NCI-H2107 (cell line): ENCODE measurements at places on chromosomes 3 and 15.

DNA sequence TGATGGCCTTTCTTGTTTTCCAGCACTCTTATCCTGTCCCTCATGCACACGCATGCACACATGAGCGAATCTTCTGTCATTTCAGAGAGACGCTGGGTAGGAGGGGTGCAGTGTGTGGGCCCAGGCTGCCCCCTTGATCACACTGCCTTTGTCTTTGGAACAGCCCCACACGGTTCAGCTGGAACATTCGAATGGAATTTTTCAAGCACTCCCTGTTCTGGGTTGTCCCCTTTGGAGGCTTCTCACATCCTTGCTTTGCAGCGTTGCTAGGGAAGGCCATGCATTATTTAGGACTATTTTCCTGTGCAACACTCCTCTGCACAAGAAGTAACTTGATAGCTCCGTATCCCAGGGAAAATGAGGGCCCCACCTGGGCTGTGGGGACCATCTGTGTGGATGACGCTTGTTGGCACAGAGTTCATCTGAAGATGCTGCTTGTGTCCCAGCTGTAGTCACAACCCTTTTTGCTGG lies 78.4 kb downstream of the SPSB4 start:
- DNase-seq, result no peak

- DNase-seq, result no peak
Measured at GRCh38 chr3:29353807-29354206, 72.9 kb downstream of the RBMS3 start.

DNA sequence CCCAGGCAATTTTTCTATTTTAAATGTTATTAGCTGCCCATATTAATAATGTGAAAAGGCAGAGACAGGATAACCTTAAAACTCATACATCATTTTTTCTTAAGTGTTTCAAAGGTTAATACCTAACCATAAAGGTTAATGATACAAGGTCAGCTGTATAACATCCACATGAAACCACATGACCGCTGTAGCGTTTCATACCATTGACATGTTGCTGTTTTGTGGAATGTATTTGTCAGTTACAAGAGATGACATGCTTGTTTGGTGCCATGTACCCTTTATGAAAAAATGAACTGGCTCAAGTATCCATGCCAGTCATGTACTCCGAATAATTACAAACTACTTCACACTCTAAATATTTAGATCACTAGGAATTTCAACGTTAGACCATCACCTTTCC lies 207.4 kb downstream of the FMN1 start:
- no peak for DNase-seq

DNA sequence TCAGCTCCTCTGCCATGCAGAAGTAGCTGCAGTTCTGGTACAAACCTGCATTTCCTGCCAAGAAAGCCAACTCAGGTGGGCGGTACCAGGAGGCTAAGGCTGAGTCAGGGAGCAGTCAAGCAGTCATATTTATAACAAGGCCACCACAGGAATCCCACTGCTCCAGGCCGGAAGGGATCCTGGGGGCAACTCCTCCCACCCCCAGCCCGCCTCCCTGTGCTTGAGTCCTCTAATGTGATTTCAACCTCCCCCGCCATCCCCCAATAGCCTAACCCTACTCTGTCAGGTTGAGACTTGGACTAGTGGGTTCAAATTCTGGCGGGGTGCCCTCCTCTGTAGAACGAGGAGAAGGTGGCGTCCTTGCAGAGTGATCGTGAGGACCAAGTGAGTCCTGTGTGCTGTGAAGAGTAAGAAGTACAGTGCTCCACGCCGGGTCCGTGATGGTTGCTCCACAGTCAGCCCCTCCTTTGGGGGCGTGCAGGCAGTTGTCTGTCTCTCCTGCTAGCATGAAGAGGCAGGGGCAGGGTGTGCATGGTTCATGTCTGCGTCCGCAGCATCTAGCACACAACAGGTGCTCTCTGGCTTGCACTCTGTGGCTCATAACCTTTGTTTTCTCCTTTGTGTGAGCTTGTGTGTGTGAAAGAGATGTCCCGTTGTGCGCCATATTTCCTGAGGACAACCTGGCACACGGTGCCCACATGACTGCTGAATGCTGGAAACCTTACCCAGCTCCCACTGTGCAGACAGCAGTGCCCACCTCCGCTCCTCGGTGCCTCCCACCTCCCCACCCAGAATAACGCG lies 78.3 kb downstream of the SMAD6 start:
- no peak for DNase-seq

GRCh38 chr3:153219146-153219545 lies 57.1 kb downstream of the RAP2B start:
- no peak for DNase-seq

DNA sequence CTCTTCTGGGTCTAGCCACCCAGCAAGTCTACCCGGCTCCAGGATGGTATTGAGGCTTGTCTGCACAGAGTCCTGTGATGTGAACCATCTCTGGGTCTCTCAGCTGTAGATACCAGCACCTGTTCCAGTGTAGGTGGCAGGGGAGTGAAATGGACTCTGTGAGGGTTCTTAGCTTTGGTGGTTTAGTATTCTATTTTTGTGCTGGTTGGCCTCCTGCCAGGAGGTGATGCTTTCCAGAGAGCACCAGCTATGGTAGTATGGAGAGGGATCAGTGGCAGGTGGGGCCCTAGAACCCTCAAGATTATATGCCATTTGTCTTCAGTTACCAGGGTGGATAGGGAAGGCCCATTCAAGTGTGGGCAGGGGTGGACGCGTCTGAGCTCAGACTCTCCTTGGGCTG lies 283.4 kb upstream of the LYSMD4 start:
- DNase-seq, result no peak

GRCh38 chr15:45112591-45113379 lies 1.2 kb downstream of the DUOX2 start:
- DNase-seq, result no peak

DNA sequence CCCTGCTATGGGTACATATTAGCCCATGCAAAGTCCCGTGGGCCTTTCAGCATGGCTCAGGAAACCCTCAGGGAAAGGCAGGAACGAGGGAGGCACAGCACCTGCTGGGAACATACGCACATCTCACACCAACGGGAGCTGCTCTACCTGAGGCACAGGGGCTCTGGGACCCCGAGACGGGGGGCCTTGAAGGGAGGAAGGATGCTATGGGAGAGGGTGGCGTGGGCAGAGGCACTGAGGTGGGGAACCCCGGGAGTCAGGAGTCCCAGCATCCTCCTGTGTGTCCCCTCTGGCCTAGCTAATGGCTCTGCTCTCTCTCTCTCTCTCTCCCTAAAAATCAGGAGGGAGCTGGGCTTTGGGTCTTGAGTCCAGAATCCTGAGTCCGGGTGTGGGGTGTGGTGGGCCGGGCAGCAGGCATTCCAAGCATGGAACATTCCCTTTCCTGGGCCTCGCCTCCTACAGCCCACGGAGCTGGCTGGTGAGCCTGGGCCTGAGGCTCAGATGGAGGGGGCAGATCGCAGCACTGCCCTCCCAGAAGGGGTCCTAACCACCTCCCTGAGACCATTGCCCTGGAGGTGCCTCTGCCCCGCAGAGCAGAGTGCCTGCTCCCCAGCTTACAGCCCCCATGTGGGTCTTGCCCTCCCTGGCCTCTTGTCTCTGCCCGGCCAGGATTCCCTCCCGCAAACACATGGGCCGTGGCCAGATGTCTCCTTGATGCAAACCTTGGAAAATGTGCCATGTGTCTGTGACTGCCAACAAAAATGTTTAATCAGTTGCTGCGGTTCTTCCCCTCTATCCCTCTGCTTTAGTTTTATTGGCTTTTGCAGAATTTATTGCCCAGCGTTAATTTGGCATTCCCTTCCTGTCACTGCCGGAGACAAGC lies 101.6 kb downstream of the TMEM266 start:
- DNase-seq, result no peak

DNA sequence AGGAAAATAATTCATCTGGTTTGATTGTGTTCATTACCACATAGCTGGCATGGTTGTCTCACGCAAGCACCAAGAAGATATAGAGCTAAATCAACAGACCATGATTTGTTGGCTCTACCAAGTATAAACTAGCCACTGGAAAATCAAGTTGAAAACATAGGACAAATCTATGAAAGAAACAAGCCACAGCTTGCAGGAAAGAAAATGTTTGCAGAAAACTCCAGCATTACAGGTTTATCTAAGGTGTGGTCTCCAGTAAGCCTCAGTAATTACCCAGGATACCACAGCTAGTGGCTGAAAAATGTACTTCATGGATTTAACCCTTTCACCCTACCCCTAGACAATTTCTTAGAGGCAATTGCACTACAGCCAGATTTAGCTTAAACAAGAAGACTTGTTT lies 340.6 kb downstream of the SOX2 start:
- no peak for DNase-seq

GRCh38 chr15:47685141-47685870 lies 32.0 kb upstream of the SEMA6D start:
- DNase-seq, result no peak

- no peak for DNase-seq
Measured at GRCh38 chr15:27676647-27677046, 422.5 kb downstream of the OCA2 start.

GRCh38 chr15:73972984-73973682 lies 19.0 kb downstream of the STOML1 start:
- DNase-seq, result peak; percentile 28

- DNase-seq, result no peak
Measured at GRCh38 chr3:149534671-149535332, 60.3 kb downstream of the TM4SF4 start.
